ENCODE measurements at places on chromosomes 12 and 14. TPM values are rescaled to one million over a fixed set of nuclear protein-coding genes. Genes with fewer than 3 reads are reported as not detected.

The B3GNT4 gene
- total RNA-seq, result 0.50 TPM

The FANCM gene
- 15.6 TPM for total RNA-seq

The NR1H4 gene
- total RNA-seq, result not detected

The GNG2 gene
- 248 TPM for total RNA-seq

The FOXN4 gene
- not detected for total RNA-seq

The E2F7 gene
- 32.6 TPM for total RNA-seq

The COCH gene
- total RNA-seq, result 0.33 TPM

The RFX4 gene
- total RNA-seq, result not detected

The PLBD2 gene
- 15.3 TPM for total RNA-seq

Measured in activated CD4-positive, alpha-beta T cell treated with anti-CD3 and anti-CD28 coated beads, Interleukin-2, amount 10 ng/mL, durations not matched to agents 7 days and 5 days (primary cell).